ENCODE measurements at places on chromosomes 2 and 18. TPM values are rescaled to one million over a fixed set of nuclear protein-coding genes. Genes with fewer than 3 reads are reported as not detected.

Gene CCDC68
- total RNA-seq: 20.2 TPM

Gene IL1RN
- total RNA-seq: 0.13 TPM

Gene DTYMK
- total RNA-seq: 24.0 TPM

Gene NOSTRIN
- not detected for total RNA-seq

Gene MC2R
- not detected for total RNA-seq

Gene CD28
- total RNA-seq: not detected

Gene MAL
- total RNA-seq: not detected

Gene ALLC
- not detected for total RNA-seq

Gene CNPPD1
- 16.9 TPM for total RNA-seq

Gene SNED1
- total RNA-seq: 151 TPM

Gene FHOD3
- total RNA-seq: 4.9 TPM

Gene PIGN
- total RNA-seq: 14.2 TPM

Gene YIPF4
- total RNA-seq: 18.1 TPM

Gene CXCR1
- total RNA-seq: not detected

Gene PLEKHH2
- total RNA-seq: 5.2 TPM

Gene TFCP2L1
- total RNA-seq: 0.16 TPM

Gene GATA6
- 27.4 TPM for total RNA-seq

Gene CNNM4
- total RNA-seq: 7.5 TPM

Gene ATOH8
- total RNA-seq: 5.3 TPM
